ENCODE measurements at places on chromosomes 6 and 20.

DNA sequence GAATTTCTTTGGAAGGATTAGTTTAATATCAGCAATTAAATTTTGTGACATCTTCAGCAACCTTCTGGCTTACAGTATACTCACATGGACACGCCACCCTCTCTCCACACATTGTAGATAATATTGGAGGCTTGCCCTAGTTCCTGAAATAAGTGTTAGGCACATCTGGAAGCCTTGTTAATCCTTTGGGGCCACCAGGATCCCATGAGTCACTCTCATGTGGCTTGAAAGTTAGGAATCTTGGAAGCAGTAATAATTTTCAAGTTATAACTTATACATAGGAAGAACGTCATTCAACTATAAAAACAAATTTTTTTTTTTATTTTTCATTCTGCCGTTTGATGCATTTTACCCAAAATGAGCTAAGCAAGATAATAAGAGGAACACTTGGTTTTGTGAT, 20.5 kb downstream of the LAMA4 start:
- DNase-seq = no peak

- no peak for DNase-seq
Measured at GRCh38 chr20:45092898-45093297, 8.0 kb downstream of the KCNS1 start.

- DNase-seq = no peak
Measured at GRCh38 chr6:3406891-3407809, 49.7 kb downstream of the SLC22A23 start.

DNA sequence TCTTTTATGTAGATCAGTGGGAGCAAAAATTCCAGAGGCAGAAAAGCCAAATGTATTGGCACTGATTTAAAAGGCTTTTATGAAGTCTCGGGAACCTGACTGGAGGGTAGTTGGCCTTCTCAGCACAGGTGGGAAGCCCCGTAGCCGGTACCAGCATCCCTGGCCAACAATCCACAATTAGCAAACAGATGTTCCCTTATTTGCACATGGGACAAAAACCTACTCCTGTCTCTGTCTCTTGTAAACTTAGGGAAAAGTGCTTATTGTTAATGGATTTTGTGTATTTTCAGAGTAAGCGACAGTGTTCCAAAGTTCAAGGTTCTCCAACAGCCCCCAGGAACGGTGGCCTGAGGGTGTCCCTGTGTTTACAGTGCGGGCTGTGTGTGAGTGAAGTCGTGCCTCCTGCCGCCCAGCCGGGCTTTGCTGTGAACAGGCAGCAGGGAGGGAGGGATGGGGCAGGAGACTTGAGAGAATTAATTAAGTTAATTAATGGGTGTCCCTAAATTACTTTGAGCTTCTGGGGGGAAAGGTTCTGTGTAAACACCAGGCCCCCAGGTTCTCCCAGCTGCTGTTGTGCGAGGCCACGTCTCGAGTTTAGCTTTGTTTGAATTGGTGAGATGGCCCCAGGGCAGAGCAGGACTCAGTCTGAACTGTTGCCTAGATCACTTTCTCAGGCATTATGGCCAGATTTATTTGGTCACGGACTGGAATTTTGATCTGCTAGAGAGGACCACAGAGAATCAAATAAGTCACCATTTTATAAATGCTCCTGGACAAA, 3.9 kb downstream of the SYNJ2 start:
- DNase-seq = no peak

DNA sequence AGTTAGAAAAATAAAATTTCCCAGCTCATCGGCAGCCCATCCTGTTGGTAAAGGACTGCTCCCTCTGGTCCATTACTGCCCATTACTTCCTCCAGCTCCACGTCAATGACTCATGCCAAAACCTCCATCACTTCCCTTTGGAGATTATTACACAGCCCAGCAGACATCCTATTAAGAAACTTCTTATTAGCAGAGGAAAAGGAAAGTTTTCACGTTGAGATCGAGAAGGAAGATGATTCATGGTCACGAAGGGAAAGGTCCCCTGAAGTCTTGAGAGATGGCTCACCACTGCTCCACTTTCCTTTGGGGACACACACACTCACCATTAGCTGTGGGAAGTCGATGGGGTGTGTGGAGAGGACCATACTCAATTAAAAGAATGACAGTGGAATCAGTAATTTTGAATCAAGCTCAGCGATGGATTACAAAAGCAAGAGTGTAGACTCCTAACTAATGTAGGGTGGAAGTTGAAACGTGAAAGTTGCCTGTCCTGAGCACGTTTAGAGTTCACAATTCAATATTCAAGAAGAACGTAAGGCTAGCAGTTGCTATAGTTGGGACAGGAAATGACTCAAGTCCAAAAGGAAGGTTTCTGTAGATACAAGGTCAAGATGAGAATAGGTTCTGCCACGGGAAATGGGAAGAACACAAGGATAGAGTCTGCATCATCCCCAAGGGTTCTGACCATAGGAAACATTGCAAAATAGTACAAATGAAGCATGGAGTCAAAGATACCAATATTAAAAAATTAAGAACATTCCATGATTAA, 21.6 kb downstream of the SASH1 start:
- DNase-seq = no peak

DNA sequence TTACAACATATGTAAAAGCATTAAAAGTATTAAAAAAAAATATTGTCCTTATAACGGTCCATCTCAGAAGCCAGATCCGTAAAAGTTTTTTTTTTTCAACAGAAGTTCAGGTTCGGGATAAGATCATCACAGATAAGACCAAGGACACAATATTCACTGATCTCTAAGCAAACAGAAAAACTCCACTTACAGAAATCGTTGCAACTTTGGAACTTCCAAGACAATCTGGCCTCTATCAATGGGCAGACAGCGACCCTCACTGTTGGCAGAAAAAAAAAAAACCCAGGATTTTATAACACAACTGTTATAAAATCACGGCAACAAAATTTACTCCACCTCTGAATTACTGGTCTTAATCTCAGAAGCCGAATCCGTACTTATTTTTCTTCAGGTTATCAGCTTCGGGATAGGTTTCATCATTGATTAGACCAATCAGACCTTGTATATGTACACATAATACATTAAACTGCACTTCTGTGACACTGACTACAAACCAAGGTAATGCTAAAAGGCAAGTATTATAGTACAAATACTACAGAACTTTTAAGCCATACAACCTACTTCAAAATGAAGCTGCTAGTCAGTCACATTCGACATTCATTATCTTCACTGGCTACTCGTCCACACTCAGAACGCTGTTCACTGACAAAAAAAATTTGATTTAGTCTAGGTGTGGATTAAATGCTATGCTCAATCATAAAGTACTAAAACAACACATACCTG, 34.7 kb upstream of the SYNCRIP start:
- no peak for DNase-seq

GRCh38 chr6:81088145-81088544, 664.3 kb downstream of the TENT5A start:
- no peak for DNase-seq

- no peak for DNase-seq
Measured at GRCh38 chr6:46888031-46888430, 33.7 kb downstream of the ADGRF5 start.

DNA sequence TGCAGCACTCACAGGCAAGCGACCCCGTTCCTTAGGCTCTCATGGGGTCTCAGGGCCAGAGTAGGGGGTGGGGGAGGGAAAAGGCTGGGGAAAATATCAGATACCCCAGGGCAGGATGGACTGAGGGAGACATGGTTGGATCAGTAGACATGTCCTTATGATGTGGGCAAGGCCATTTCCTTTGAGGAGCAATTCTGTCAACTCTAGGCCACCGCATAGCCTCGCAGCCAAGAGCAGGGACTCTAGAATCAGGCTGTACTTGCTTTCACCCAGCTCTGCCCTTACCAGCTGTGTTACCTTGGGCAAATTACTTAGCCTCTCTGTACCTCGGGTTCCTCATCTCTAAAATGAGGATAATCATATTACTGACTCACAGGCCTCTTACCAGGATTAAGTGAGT, 2.2 kb upstream of the MAPK13 start:
- DNase-seq = no peak

GRCh38 chr20:39954621-39955020, 734.4 kb downstream of the MAFB start:
- DNase-seq = no peak

DNA sequence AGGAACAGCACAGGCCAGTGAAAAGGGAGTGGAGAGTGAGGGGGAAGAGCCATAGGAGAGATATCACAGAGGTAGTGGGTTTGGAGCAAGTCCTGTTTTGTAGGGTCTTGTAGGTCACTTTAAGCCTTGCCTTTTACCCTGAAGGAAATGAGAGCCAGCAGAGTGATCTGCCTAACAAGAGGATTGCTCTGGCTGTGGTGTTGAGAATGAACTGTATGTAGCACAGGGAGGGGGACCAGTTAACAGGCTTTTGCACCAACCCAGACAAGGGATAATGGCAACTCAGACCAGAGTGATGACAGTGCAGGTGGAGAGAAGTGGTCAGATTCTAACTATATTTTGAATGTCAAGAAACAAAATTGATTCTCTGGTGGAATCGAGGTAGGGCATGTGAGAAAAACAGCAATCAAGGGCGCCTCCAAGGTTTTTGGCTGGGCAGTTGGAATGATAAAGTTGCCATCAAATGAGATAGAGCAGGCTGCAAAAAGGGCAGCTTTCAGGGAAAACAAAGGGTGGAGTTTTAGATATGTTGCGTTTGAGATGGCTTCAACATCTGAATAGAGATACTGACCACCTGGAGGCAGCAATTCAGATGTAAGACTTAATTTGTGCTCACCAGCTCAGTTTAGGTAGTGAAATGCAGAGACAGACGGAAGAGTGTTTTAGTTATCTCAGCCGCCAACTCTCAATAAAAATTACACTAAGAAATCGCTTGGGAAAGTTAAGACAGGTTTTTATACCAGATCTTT, 134.4 kb upstream of the BTBD3 start:
- no peak for DNase-seq

GRCh38 chr6:51077821-51078518, 259.3 kb downstream of the TFAP2B start:
- no peak for DNase-seq

DNA sequence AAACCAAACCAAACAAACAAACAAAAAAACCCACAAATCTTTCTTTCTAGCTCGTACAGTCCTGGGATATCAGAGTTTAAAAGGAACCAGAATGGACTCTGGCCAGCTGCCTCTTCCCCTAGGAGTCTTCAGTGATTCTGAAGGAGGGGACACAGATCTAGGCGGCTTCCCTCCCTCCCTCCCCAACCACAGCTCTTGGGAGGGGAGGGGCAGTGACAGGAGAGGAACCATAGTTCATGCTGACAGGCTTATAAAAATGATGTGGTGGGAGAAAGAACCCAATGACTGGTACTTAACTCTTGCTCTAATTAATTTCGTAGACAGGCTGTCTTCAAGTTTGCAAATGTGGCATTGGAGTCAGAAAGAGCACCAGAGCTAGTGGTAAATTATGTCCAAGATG, 56.0 kb downstream of the NPEPL1 start:
- DNase-seq = no peak

DNA sequence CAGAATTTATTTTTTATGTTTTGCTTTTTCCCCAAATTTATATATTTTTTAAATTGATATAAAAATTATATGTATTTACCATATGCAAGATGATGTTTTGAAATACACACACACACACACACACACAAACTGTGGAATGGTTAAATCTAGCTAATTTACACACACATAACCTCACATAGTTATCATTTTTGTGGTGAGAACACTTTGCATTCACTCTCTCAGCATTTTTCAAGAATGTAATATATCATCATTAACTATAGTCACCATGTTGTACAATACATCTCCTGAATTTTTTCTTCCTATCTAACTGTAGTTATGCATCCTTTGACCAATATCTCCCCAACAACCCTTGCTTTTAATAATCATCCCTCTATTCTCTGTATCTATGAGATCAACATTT, 52.2 kb downstream of the GFRAL start:
- DNase-seq = no peak

- no peak for DNase-seq
Measured at GRCh38 chr6:147653631-147654030, 145.1 kb downstream of the SAMD5 start.

GRCh38 chr6:154500769-154501577, 9.5 kb downstream of the CNKSR3 start:
- DNase-seq = no peak

- no peak for DNase-seq
Measured at GRCh38 chr6:22964334-22964733, 395.0 kb downstream of the HDGFL1 start.

DNA sequence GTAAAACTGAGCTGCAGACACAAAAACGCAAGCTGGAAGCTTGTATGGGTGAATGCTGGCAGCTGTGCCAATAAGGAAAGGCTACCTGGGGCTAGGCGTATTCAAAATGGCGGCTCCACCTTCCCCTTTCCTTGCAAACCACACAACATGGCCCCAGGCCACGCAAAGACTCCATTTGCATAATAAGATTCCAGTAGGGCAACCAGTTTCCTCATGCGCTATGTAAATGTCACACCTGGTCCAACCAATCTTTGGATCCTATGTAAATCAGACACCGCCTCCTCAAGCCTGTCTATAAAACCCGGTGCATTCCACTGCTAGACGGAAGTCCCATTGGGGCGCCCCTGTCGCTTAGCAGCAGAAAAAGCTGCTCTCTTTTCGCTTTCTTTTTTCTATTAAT, 505.9 kb upstream of the BTBD3 start:
- DNase-seq = no peak

All from effector memory CD8-positive, alpha-beta T cell (primary cell).